ENCODE measurements at places on chromosomes 1 and 21.

GRCh38 chr1:85998105-85998855 lies 158.3 kb downstream of the COL24A1 start:
- DNase-seq = no peak

GRCh38 chr1:8567146-8567545 lies 249.2 kb downstream of the SLC45A1 start:
- no peak for DNase-seq

GRCh38 chr1:65674522-65674921 lies 118.2 kb upstream of the PDE4B start:
- no peak for DNase-seq

GRCh38 chr1:206963740-206964139 lies 6.5 kb downstream of the FCAMR start:
- no peak for DNase-seq

- no peak for DNase-seq
These were observed 48.6 kb downstream of the ITPKB start for GRCh38 chr1:226690460-226690982.
